ENCODE measurements at places on chromosomes 3 and 15.

DNA sequence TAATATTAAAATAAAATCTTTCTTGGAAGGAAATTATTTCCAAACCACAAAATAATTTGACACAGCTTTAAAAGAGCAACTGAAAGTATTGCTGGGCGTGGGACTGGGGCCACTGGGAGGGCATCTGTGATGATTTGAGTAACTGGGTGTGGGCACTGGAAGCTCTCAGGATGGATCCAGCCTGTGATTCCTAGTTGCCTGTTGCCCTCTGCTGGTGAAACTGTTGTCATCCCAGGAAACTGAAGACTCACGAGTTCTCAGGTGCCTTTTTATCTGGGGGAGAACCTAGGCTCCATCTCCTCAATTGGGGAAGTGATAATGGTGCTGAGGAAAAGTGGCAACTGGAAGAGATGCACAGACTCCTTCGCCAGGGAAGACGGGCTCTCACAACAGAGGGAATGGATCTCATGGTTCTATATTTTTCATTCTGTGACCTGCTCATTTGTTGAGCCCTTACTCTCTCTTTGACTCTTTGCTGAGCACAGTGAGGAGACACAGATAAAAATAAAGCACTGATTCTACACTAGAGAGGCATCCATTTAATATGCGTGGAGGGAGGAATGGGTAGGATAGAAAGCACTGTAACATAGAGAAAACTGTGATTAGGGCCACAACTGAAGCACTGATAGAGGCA lies 61.6 kb downstream of the TPRG1 start:
- H3K4me1 ChIP-seq = no peaks in the 10 kb centered on the region
- H3K27me3 ChIP-seq = no peaks in the 10 kb centered on the region
- no peaks in the 10 kb centered on the region for H3K36me3 ChIP-seq
- no peak for DNase-seq
- no peak overlapping the region for H3K4me3 ChIP-seq
- H3K27ac ChIP-seq = no peak overlapping the region

DNA sequence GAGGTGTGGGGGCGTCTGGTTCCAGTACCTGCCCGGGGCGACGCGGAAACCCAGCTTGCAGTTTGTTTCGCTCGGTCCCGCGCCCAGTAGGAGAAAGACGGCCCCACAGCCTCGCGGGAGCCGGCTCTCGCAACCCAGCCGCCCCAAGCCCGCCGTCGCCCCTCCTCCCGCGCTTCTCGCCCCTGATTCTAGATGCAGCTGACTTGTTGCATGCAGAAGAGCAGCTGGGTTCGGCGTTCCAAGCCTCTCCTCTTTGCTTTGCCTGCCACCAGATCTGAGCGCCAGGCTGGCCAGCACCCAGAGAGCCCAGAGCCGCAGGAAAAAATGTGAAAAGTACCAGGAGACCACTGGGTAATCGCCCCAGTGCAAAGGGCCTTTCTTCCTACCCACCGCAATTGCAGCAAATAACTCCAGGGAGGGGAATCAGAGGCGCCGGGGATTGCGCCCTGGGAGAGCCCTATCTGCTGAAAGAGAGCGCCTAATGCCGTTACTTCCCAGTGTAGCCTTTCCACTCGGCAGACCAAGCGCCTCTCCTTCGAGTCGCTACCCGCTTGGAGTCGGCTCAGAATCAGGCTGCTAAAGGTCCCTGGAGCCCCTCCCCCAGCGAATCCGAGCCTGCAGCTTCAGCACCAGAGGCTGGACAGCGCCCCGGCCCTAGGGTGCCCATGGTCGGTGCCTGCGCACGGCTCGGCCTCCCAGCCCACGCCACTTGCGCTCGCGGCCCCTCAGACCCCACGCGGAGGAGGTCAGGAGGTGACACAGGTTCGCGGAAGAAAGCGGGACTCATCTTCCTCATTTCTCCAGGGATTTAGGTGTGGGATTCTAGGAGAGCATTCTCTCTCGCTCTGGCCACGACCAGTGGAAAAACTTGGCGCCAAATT lies 15.7 kb upstream of the AEN start:
- peaks cover 19% of the 10 kb centered on the region for H3K36me3 ChIP-seq
- no peak overlapping the region for H3K27ac ChIP-seq
- peak; percentile 24 for DNase-seq
- H3K4me3 ChIP-seq = peak overlapping the region; percentile 15
- peaks cover 23% of the 10 kb centered on the region for H3K27me3 ChIP-seq
- peaks cover 2% of the 10 kb centered on the region for H3K4me1 ChIP-seq

GRCh38 chr3:187750006-187750512 lies 4.8 kb upstream of the BCL6 start:
- H3K4me3 ChIP-seq = no peak overlapping the region
- no peak for DNase-seq
- H3K4me1 ChIP-seq = peaks cover 37% of the 10 kb centered on the region
- H3K36me3 ChIP-seq = no peaks in the 10 kb centered on the region
- H3K27ac ChIP-seq = no peak overlapping the region

DNA sequence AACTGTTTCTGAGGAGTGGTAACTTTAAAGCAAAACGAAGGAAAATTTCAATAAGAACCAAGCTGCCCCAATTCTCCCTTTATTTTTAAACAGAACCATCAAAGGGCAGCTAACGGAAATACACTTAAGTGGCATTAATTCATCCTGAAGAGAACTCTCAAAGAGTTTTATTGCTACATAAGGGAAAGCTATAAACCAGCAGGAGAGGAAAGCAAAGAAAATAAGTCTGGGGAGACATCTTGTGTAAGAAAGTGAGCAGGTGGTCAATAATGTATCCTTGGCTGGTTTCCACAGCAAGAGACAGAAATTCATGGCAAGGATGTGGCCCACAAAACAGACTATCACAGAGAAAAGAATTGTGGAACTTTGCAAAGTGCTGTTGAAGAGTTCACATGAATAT lies 40.0 kb upstream of the CMSS1 start:
- H3K27ac ChIP-seq = no peak overlapping the region
- H3K4me1 ChIP-seq = no peaks in the 10 kb centered on the region
- no peak overlapping the region for H3K4me3 ChIP-seq
- no peaks in the 10 kb centered on the region for H3K27me3 ChIP-seq
- DNase-seq = no peak

- H3K36me3 ChIP-seq = no peaks in the 10 kb centered on the region
- no peak overlapping the region for H3K4me3 ChIP-seq
- H3K27me3 ChIP-seq = no peaks in the 10 kb centered on the region
These were observed 193.0 kb upstream of the RARB start for GRCh38 chr3:25235031-25235430.

GRCh38 chr3:46112984-46113383 lies 85.7 kb upstream of the XCR1 start:
- DNase-seq = no peak
- no peak overlapping the region for H3K27ac ChIP-seq
- H3K4me1 ChIP-seq = peaks cover 48% of the 10 kb centered on the region
- H3K4me3 ChIP-seq = no peak overlapping the region

DNA sequence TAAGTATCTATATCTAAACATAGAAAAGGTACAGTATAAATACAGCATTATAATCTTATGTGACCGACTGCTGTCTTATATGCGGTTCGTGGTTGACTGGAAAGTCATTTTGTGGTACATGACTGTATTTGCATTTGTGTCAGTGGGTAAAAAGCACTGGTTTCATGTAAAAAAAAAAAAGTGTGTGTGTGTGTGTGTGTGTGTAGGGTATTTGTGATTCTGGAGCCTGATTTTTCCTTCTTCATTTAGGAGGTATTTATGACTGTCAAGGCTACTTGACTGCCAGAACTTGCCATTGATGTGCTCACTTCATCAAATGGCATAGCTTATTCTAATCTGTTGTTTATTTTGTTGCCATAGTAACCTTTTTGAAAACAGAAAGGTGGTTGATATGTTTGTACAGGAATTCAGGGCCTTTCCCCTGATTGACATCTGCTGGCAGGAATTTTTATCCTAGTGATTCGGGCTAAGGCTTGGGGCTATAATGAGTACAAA lies 63.2 kb downstream of the AKAP13 start:
- H3K27ac ChIP-seq = peak overlapping the region; percentile 52
- H3K27me3 ChIP-seq = peaks cover 1% of the 10 kb centered on the region
- peak; percentile 21 for DNase-seq
- H3K36me3 ChIP-seq = no peaks in the 10 kb centered on the region
- H3K4me1 ChIP-seq = peaks cover 43% of the 10 kb centered on the region

DNA sequence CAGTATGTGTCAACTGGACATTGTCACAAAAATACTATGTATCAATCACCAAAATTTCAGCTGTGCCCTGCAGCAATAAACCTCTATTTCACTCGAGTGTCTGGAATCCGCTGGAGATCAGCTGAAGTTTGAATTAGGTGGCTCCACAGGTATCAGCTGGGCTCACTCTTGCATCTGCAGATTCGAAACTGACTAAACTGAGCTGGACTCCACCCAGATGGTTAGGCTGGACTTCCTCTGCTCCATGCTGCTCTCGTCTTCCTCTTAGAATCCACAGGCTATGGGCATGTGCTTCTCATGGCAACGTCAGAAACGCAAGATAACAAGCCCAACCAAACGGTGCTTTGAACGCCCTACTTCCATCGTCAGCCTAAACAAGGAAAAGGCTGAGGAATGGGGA lies 565.3 kb upstream of the ROBO2 start:
- H3K27me3 ChIP-seq = no peaks in the 10 kb centered on the region
- no peak overlapping the region for H3K4me3 ChIP-seq
- no peak for DNase-seq
- no peaks in the 10 kb centered on the region for H3K4me1 ChIP-seq
- H3K36me3 ChIP-seq = no peaks in the 10 kb centered on the region

GRCh38 chr15:40511093-40511471 lies 40.3 kb downstream of the CHST14 start:
- peaks cover 30% of the 10 kb centered on the region for H3K4me1 ChIP-seq
- H3K27ac ChIP-seq = no peak overlapping the region
- peak; percentile 48 for DNase-seq
- peaks cover 32% of the 10 kb centered on the region for H3K27me3 ChIP-seq
- H3K4me3 ChIP-seq = peak overlapping the region; percentile 87
- H3K36me3 ChIP-seq = no peaks in the 10 kb centered on the region

DNA sequence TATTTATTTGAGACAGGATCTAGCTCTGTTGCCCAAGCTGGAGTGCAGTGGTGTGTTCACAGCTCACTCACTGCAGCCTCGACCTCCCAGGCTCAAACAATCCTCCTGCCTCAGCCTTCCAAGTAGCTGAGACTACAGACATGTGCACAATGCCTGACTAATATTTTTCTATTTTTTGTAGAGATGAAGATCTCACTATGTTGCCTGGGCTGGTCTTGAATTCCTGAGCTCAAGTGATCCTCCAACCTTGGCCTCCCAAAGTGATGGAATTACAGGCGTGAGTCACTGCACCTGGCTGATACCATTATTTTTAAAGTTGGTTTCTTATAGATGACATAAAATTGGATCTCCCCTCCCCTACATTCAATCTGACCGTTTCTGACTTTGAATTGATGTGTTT lies 139.5 kb upstream of the RGMA start:
- no peak overlapping the region for H3K27ac ChIP-seq
- no peaks in the 10 kb centered on the region for H3K36me3 ChIP-seq
- H3K4me1 ChIP-seq = peaks cover 6% of the 10 kb centered on the region
- no peak for DNase-seq
- no peak overlapping the region for H3K4me3 ChIP-seq
- peaks cover 15% of the 10 kb centered on the region for H3K27me3 ChIP-seq

DNA sequence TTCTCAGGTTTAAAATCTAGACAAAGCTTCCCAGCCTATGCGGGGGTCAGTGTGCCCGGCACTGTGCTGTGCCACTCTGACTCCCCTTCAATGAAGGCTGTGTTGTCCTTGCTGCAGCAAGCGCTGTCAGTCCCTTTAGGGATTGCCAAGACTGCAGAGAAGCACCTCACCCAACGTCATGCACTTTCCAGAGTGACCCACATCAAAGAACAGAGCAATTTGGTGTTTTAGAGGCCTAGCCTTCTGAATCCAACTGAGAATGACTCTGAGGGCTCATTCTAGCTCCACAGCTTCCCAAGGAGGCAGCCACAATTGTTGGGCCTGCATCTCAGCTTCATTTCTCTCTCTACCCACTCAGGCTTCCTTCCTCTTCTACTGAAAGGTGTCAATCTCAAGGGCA lies 26.4 kb downstream of the SLC9A9 start:
- H3K36me3 ChIP-seq = no peaks in the 10 kb centered on the region
- H3K27ac ChIP-seq = peak overlapping the region; percentile 21
- H3K27me3 ChIP-seq = no peaks in the 10 kb centered on the region
- no peak for DNase-seq
- H3K4me1 ChIP-seq = peaks cover 42% of the 10 kb centered on the region

DNA sequence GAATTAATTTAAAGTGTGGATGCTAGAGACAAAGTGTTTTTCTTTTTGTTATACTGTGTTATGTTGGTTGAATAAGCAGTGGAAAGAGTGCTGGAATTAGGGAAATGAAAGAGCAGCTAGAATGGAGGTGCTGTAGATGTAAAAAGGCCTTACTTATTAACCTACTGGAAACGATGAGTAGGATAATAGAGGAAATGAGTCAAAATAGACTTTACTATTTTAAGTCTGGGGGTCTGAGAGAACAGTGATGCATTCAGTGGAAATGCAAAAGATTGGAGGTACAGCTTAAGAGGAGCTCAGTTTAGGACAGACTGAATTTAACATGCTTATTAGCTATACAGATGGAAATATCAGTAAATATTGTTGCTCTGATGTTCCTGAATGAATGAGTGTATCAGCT lies 674.0 kb downstream of the OTOL1 start:
- H3K27me3 ChIP-seq = no peaks in the 10 kb centered on the region
- no peak overlapping the region for H3K27ac ChIP-seq
- DNase-seq = no peak
- H3K36me3 ChIP-seq = no peaks in the 10 kb centered on the region
- H3K4me1 ChIP-seq = peaks cover 4% of the 10 kb centered on the region

GRCh38 chr3:46566040-46566641 lies at the start of gene LRRC2:
LRRC2 (minus strand) TSS chr3:46566302; CDS start chr3:46551591, 14,711 bp downstream.
- H3K27ac ChIP-seq = no peak within 1 kb of the TSS
- peak within 1 kb of the TSS; percentile 49 for H3K4me3 ChIP-seq
- peaks cover 15% of the 10 kb centered on the region for H3K27me3 ChIP-seq
- peaks cover 4% of the 10 kb centered on the region for H3K36me3 ChIP-seq
- H3K4me1 ChIP-seq = peaks cover 17% of the 10 kb centered on the region

DNA sequence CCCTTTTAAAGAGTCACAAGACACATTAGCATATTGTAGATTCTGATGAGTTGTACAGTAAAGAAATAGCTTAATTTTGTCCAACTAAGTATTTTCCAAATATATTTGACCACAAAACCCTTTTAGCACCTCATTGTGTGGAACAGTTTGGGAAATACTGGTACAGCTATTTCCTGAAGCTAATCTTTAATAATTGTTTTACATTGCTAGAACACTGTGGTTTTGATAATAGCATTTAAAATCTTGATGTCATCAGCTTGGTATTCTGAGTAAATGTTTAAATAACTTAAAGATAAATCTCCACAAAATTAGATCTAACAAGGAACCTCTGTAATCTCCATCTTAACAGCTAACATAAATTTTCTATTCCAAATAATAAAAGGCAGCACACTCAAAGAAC lies 140.0 kb upstream of the MLF1 start:
- H3K27ac ChIP-seq = no peak overlapping the region
- H3K4me1 ChIP-seq = no peaks in the 10 kb centered on the region
- H3K36me3 ChIP-seq = no peaks in the 10 kb centered on the region
- DNase-seq = no peak

GRCh38 chr3:131610174-131610573 lies 107.4 kb upstream of the MRPL3 start:
- H3K4me3 ChIP-seq = no peak overlapping the region
- no peaks in the 10 kb centered on the region for H3K4me1 ChIP-seq
- no peak overlapping the region for H3K27ac ChIP-seq
- DNase-seq = no peak
- H3K36me3 ChIP-seq = no peaks in the 10 kb centered on the region
- peaks cover 3% of the 10 kb centered on the region for H3K27me3 ChIP-seq
